ENCODE measurements at places on chromosomes 11 and 22.

DNA sequence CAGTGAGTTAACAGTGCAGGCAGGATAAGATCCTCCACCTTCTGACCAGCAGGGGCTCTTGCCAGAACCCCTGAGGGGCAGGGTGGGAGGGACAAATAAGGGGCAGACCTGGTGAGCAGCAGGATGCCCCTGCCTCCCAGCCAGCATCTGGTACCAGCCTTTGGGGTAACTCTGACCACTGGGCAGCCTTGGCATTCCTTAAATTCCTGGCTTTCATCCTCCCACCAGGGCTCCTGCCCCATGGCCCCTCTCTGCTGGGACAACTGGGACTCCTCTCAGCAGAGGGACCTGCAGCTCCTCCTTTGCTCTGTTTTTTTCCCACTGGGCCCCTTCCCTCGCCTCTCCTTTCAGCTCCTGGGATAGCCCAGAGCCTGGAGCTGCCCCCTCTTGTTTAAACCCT lies 98.0 kb upstream of the CD82 start:
- no peak for DNase-seq

- DNase-seq = no peak
Measured at GRCh38 chr11:117160826-117161225, 16.7 kb downstream of the PAFAH1B2 start.

DNA sequence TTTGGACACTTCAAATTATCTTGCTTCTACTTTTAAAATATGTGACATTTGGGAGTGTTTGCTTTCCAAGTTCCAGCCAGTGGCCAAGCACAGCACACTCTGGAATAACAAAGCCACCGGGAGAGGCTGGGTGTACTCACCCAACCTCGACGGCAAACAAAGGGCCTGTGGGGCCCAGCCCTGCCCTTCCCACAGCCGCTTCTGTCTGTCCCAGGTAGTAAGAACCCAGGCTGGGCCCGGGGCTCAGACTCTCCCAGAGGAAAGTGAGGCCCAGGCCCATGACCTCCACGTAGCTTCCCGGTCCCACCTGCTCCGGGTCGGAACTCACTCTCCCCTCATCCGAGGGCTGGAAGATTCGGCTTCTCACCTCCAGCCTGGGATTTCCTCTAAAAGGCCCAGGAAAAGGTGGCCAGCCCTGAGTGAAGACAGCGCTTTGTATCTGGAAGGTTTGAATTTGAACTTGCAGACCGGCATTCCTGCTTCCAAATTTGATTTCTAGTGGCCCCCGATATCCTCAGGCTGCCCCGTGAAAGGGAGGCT lies 93.5 kb downstream of the CELSR1 start:
- DNase-seq = no peak

- no peak for DNase-seq
Measured at GRCh38 chr11:11512502-11512901, 109.3 kb downstream of the GALNT18 start.

DNA sequence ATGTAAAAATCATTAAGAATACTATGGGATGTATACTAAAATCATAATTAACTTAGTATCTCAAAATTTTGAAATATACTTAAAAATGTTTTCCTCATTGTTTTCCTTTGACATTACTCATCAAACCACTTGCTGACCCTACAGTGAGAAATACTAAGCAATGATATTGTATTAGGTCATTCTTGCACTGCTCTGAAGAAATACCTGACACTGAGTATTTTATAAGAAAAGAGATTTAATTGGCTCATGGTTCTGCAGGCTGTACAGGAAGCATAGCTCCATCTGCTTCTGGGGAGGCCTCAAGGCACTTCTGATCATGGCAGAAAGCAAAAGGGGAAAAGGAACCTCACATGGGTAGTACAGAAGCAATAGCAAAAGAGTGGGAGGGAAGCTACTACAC lies 950.9 kb upstream of the CHORDC1 start:
- no peak for DNase-seq

- DNase-seq = no peak
Measured at GRCh38 chr11:47007579-47007978, 71.0 kb downstream of the CSTPP1 start.

DNA sequence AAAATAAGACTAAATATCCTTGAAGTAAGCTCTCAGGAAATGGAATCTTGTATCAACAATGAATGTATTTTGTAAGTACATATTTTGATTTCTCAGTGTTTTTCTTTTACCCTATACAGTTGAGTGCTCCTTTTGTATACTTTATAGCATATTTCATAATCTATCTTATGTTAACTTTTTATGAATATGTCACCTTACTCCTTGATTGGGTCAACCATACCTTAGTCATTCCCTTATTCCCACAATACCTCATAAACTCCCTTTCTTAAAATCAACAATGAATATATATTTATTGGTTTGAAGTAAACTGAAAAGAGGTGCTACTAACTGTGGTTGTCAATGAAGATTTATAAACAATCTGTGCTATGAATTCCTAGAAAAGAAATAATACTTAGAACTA lies 686.2 kb downstream of the METTL15 start:
- DNase-seq = no peak

Data from inflammatory macrophage (primary cell).